ENCODE measurements at places on chromosomes 5 and 9.

GRCh38 chr5:143229426-143229895, 174.0 kb downstream of the NR3C1 start:
- no peaks in the 10 kb centered on the region for H3K4me1 ChIP-seq
- H3K27me3 ChIP-seq: no peaks in the 10 kb centered on the region
- no peak for DNase-seq
- H3K4me3 ChIP-seq: no peak overlapping the region

DNA sequence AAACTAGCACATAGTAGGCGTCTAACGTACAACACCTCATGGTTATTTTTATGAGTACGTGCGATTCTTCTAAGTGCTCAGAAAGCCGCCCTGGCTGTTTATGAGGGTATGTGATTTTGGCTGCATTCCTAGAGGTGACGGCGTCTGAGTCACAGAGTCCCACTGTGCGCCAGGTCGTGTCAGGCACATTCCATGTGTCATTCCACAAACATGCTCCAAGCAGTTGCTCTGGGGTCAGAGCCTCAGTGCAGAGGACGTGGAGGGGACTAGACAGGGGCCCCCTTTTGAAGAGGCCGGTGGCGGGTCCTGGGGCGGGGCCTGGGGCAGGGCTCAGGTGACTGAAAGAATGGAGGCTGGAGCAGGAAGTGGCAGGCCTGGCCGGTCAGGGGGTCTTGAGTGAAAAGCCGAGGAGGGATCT, 51.9 kb downstream of the NEK6 start:
- no peak for DNase-seq
- no peaks in the 10 kb centered on the region for H3K4me1 ChIP-seq
- no peak overlapping the region for H3K4me3 ChIP-seq
- no peaks in the 10 kb centered on the region for H3K27me3 ChIP-seq
- no peaks in the 10 kb centered on the region for H3K36me3 ChIP-seq

DNA sequence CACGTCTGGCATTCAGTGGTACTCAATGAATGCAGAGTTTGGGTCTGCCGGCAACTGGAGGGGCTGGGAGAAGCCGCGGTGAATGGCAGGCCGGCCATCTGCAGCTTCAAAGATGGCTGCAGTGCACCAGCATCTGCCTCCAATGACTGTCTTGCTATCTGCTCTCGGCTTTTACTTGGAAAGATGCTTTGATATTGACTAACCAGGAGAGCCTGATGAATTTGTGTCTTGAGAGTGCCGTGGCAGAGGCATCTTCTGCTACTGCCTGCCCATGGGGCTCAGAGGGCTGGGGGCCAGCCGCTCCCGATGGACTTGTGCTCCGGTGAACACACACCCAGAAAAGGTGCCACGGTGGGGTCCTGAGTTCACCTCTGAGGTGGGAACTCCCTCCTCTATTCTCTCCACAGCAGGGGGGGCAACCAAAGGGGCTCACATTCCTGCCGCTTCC, 164.5 kb downstream of the COL23A1 start:
- no peak overlapping the region for H3K4me3 ChIP-seq
- no peaks in the 10 kb centered on the region for H3K27me3 ChIP-seq
- no peak overlapping the region for H3K27ac ChIP-seq

- no peak overlapping the region for H3K27ac ChIP-seq
- H3K36me3 ChIP-seq: no peaks in the 10 kb centered on the region
- H3K27me3 ChIP-seq: no peaks in the 10 kb centered on the region
- H3K4me3 ChIP-seq: no peak overlapping the region
Measured at GRCh38 chr5:57486027-57486602, 3.5 kb upstream of the ACTBL2 start.

All from pancreas (tissue), 10 donors.